NCI-H1436 (cell line): ENCODE measurements at places on chromosomes 1 and 21.

DNA sequence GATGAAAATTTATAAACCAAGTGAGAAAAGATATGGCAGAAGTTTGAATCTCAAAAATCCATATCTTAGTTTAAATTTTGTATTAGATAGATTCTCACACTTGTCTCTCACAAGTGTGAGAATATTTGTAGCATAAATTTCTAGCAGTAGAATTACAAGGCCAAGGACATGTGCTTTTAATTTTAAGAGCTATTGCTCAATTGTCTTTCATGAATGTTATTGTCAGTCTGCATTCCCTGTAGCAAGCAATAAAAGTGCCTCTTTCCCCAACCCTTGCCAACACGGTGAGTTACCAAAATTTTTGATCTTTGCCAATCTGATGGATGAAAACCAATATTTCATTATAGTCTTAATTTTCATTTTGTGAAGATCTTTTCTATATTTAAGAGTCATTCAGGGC is 64.0 kb downstream of the CTH start:
- no peak for DNase-seq

DNA sequence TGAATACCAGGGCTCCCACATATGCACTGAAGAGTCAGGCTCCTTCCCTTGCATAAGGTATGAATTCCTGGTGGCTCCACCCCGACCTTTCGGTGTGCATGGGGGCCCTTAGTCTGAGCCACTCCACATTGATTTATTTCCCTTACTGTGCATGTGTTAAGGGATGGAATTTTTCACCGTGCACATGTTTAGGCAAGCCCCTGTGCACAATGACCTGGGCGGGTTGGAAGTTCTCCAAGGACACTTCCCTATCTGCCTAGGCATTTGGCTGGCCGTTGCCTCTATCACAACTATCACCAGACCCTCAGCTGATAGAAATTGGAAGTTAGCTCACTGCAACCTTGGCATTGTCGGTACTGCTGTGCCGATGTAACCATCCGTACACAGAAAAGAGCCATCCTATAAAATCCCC is 9.7 kb downstream of the S100A6 start:
- no peak for DNase-seq

GRCh38 chr1:226638001-226638601 is 89.5 kb downstream of the STUM start:
- no peak for DNase-seq

GRCh38 chr1:32917521-32917920 is 16.3 kb upstream of the TMEM54 start:
- no peak for DNase-seq

- DNase-seq = no peak
These were observed 5.5 kb downstream of the ACTRT2 start for GRCh38 chr1:3026581-3027391.

DNA sequence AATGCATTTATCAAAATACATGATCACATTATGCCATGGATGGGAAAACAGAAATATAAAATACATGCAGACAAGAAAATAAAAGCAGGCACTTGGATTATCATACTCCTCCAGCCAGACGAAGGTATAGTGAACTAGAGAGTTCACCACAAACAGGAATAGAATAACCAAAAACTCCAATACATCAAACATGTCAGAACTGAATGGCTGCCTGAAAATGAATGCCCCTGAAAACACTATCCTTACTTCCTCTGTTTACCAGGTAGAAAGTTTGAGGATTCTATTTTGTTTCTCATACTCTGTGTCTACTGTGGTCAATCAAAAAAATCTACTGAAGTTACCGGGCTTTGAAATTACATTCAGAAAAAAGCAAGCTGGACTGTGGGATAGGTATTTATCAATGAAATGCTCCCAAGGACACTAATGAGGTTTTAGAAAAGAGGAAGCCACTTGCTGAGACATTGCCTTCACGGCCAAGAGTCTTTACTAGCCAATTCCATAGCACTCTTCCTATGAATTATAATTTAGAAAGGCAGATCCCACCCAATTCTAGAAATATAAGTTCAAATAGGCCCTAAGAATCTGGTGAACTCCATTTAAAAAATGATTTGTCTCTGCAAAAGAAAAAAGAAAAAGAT is 197.7 kb downstream of the SMYD3 start:
- DNase-seq = no peak

DNA sequence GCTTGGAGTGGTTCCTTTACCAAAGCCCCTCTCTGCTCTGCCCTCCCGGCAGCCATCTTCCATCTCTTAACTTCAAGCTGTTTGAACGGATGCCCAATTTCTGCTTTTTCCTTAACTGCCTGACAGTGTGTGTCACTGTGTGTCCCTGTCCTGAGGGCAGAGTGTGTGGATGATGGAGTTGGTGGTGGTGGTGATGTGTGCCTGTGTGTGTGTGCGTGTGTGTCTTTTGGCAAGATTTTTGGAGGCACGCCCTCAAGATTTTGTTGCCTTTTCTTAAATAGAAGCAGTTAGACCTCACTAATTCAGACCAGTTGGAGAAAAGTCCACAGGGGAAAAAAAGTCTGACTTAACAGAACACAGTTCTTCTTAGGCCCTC is 30.3 kb downstream of the SERTAD4 start:
- DNase-seq = no peak

DNA sequence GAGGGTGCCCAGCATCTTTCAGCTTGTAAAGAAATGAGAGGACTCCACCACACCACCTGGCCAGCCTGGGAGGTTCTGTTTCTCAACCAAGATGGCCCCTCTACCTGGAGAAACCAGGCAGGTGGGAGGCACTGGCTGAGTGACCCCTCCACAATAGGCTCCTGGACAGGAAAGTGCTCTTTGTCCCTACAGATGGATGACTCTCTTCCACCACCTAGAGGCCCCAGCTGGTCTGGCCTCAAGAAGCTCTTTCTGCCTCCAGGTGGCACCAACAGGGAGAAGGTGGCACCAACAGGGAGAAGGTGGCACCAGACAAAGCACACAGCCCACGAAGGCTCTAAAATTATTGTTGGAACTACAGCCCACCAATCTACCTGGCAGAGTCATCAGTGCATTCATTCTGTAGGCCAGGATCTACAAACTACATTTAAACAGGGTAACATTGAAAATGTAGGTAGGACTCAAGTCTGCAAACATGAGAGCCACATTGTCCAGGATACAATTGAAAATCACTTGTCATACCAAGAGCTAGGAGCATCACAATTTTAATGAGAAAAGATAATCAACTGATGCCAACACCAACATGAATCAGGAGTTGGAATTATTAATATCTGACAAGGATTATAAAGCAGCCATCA is 14.4 kb downstream of the TMPRSS3 start:
- DNase-seq = no peak

GRCh38 chr1:207298636-207299398 is 22.7 kb upstream of the CD55 start:
- DNase-seq = no peak

- DNase-seq = no peak
These were observed 35.0 kb downstream of the MYSM1 start for GRCh38 chr1:58664881-58665280.

DNA sequence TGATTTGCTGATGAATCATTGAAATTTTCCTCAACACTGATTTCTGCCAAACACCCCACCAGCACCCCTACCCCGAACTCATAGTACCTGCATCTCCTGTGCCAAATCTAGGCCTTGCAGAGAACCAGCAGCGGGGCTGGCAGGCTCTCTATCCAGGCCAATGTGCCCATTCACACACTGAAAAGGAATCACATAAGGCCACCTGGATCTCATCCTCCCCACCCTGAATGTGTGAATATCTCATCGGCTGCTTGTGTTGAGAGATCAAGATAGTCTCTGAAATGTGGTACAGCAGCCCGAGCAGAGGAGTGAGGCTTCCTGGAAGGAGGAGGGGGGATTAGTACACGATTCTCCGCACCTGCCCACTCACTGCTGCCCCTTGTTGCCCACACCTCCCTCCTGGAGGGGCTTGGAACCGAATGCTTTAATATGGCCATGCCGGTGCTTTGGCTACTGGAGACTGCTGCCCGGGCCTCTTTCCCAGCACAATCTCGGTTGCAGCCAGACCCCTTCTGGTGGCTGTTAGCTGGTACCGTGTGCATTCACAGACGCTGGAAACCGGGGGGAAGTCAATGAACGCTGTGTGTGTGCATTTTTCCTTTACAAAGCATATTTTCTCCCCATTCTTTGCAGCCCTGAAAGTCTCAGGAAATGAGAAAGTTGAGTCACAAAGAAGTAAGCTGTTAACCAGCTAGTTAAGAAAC is 619.5 kb downstream of the MATN1 start:
- no peak for DNase-seq

DNA sequence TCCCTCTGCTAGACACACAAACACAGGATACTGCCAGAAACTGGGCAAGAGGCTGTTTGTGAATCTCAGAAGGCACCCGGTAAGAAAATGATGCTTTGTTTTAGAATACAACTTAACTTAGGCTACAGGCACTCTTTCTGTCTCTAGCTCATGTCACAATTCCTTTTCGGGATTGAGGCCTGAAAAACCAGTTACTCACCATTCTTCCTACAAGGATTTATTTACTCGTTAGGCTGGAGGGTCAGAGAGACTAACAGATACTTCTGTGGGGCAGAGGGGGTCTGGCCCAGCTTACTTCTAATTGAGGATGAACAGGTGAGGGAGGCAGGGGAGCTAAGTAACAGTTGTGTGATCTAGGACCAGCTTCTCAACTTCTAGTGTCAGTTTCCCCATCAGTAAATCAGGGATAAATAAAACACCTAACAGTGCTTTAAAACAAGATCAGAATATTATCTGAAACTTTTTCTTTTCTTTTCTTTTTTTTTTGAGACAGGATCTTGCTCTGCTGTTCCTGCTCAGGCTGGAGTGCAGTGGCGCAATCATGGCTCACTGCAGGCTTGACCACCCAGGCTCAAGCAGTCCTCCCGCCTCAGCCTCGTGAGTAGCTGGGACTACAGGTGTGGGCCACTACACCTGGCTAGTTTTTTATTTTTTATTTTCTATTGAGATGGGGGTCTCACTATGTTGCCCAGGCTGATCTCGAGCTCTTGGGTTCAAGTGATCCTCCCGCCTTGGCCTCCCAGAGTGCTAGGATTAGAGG is 31.9 kb downstream of the NFYC start:
- no peak for DNase-seq

DNA sequence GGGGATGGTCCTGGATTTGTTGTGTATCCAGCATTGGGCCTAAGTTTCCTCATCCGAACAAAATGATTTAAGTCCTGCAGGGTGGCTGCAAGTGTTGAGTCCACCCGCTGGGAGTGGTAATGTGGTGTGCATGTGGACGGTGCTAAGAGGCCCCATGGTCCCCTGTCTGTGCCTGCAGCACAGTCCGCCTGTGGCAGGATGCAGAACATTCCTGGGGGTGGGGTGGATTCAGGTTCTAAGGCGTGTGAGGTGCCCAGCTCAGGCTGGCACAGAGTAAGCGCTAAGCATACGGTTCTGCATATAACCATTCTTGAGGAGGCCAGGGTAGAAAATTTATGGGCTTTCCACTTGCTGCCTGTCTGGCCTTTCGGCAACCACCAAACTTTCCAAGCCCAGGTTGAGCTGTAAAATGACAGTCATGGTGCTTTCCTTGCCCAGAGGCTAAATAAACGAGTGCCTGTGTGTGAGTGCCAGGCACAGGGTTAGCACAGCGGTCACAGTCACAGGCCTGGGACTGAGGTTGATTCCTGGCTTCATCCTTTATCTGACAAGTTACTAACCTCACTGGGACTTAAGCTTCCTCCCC is 30.7 kb downstream of the SLC2A1 start:
- no peak for DNase-seq
